ENCODE measurements at places on chromosomes 1 and 21.

GRCh38 chr1:8937701-8938100 is 8.0 kb upstream of the CA6 start:
- DNase-seq = no peak

DNA sequence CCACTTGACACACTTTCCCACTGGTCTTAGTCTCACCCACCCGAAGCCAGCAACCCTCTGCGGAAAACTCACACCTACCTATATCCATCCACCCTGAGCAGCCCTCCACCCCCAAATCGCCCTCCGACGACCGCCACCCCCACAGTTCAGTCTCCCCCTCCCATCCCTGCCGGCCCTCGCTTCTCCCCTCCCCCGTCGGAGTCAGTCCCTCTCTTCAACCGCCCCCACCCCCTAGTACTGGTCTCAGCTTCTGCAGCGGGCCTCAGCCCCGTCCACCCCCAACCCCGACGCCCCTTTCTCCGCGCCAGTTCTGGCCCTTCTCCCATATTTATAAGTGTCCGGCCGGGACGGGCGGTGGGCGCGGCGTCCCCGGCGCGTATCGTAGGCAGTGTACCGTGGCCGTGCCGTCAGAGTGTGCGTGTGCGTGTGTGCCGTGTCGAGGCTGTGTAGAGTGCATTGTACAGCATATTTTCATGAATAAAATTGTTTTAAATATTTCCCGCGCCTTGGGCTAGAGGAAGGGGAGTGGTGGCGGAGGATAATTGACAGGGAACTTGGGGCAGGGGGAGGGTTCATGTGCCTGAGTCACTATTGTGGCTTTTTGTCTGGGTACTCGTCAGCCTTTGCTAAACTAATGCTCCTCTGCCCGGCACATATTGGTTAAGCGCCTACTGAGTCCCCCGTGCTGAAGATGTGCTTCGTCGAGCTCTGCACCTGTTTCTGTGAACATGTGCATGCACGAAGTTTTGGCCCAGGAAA is 22.0 kb downstream of the FOXO6 start:
- DNase-seq = peak; percentile 44

DNA sequence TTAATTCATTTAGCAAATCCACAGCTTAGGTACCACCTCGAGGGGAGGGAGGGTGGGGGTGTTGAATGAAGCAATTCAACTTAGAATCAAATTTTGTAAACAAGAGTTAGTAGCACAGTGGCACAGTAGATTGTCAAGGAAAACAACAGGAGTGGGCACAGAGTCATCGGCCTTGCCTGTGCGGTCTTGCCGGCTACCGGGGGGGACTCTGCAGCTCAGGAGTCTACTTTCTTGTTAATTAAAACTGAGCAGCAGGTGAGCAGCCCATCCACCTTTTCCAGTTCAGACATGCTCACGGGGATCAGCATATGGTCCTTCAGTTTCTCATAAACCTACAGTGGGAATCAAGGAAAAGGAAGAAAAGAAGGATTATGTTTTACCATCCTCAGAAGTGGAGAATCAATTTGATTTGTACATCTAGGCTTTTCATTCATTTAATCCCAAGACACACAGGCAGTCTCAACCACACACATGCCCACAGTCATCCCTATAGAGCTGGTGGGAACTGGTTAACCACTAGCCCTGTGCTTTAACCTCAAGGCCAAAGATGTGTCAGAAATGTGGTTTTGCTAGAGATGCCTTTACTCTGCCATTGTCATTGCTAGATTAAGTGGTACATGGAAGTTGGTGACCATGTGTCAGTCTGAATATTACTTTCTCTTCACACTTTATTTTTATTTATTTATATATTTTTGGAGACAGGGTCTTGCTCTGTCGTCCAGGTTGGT is 45.0 kb upstream of the BCL10 start:
- DNase-seq = no peak

- DNase-seq = no peak
Observed at GRCh38 chr1:241837901-241838300, 10.1 kb upstream of the EXO1 start.

- no peak for DNase-seq
Observed at GRCh38 chr1:203467550-203467921, 8.1 kb upstream of the PRELP start.

DNA sequence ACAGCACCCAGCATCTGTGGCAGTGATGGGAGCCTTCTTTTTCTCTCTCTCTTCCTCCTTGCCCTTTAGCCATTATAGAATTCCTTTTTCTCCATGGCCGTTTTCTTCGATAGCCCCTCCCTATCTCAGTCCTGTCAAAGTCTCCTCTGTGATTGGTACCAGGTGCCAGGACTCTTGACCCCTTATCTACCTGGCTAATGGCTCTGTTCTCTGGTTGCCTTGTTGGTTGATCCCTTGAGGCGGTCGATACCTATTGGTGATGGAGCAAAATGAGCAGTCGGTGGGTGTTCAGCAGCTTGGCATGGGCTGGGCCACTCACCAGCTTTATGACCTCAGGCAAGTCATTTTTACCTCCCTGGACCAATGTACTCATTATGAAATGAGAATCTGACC is 2.0 kb downstream of the ATF3 start:
- no peak for DNase-seq

GRCh38 chr1:34833711-34834110 is 25.8 kb downstream of the SMIM12 start:
- DNase-seq = no peak

GRCh38 chr1:78029793-78030192 is 16.0 kb upstream of the GIPC2 start:
- no peak for DNase-seq

GRCh38 chr1:177779166-177779965 is 190.5 kb downstream of the SEC16B start:
- DNase-seq = no peak

DNA sequence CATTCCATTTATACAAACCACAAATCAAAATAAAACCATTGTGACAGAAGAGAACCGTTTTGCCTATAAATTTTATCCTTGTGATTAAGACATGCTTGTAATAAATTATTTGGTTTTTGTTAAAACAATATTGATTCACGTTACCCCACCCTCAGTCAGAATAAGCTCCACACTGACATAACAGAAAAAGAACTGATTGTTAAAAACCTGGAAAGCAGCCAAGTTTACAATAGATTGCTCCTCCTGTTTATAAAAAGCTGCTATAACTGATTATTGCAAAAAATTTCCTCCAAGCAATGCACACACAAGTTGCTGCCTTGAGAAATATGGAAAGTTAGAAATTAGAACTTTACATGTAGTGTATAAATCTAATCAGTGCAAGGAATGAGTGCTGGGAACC is 263.5 kb downstream of the SETD4 start:
- no peak for DNase-seq

- DNase-seq = no peak
Observed at GRCh38 chr1:22835636-22836319, 125.1 kb downstream of the EPHB2 start.

DNA sequence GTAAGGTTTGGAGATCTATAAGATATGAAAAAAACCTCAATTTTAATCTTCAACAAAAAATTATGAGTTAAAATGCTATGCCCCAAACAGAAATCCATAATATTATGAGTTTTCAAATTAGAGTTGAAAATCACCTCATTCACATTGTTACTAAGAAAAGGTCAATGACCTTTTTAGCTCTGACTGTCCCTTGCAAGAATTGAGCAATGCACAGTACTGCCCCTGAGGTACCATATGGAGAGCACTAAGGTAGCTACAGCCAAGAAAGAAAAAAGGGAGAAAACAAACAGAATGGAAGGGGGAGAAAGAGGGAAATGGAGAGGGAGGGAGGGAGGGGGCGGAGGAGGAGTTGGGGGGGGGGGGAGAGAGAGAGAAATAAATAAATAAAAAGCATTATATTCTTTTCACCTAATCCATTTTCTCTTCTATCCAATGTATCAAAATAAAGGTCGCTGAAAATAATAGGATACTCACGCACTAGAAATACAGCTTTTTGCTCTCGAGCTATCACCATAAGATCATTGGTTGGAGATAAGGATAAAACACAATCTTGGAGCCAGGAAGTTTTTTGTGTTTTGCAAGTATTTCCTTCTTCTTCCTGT is 58.8 kb downstream of the RAB3GAP2 start:
- no peak for DNase-seq

GRCh38 chr1:101479945-101480344 is 243.1 kb downstream of the S1PR1 start:
- no peak for DNase-seq

DNA sequence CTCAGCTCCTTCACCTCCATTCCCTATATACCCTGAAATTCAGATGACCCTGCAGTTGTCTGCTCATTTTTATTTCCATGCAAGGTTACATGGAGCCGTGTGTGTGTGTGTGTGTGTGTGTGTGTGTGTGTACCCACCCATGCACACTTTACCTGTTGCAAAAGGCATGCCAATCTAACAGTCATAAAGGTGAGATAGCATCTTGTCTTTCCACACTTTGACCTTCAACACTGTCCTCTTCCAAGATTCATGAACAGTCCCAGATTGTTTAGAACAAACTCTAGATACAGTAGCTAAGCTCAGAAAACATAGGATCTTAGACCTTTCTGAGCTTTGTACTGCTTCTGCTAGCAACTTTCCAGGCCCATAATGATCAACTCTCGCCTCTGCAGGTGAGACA is 9.5 kb downstream of the LRRN2 start:
- DNase-seq = no peak

GRCh38 chr1:31101147-31101502 is 35.6 kb upstream of the PUM1 start:
- no peak for DNase-seq

GRCh38 chr1:165856021-165856420 is 28.6 kb downstream of the UCK2 start:
- no peak for DNase-seq

GRCh38 chr1:204065174-204065985 is 7.5 kb upstream of the SOX13 start:
- DNase-seq = no peak

DNA sequence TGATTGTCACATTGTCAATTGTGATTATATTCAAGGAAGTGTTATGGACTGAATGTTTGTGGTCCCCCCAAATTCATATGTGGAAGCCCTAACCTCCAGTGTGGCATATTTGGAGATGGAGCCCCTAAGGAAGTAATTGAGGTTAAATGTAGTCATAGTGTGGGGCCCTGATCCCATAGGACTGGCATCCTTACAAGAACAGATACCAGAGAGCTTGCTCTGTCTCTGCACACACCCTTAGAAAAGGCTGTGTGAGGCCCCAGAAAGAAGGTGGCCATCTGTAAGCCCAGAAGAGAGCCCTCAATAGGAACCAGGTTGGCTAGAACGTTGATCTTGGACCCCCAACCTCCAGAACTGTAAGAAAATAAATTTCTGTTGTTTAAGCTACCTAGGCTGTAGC is 28.1 kb downstream of the VANGL1 start:
- DNase-seq = no peak

DNA sequence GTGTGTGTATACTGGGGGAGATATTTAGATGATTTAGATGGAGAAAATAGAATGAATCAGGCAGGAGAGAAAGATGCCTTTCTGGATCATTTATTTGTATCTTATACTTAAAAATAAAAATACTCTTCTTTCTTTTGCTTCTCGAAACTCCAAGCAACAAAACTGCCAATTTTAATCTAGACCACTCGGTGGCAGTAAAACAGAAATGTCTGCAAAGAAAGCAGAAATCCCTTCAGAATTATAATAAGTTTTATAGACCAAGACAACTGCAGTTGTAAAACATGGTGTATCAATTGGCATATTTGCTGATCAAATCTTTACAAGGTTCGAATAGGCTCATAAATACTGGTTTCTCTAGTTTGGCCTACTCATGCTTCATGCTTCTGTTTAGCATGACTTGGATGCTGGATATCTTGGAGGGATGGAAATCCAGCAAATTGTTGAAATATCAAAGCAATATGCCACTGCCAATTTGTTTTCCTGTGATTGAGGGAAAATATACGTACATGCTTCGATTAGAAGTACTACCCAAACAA is 15.1 kb upstream of the C1orf87 start:
- DNase-seq = no peak

GRCh38 chr1:62265956-62266935 is 53.0 kb downstream of the KANK4 start:
- DNase-seq = no peak

- DNase-seq = no peak
Observed at GRCh38 chr1:155019377-155020245, 14.0 kb downstream of the DCST2 start.

- no peak for DNase-seq
Observed at GRCh38 chr1:57112148-57112547, 146.3 kb upstream of the C8B start.

DNA sequence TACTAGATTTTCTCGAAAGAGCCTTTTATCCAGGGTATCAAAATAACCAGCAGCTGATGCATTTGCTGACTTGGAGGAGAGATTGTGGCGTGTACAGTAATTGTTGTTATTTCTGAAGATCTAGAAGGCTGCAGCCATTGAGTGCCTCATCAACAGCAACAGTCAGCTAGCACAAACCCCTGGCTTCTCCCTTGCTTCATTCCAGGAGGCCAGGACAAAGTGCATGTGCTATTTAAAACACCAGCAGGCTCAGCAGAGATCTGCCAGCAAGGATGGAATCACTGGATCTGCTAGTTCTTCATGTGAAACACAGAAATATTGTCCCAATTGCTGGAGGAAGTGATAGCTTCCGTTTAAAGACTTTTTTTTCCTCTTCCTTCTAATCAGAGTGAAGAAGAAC is 2.8 kb upstream of the NGF start:
- DNase-seq = no peak

- DNase-seq = no peak
Observed at GRCh38 chr1:153770797-153771196, 4.4 kb upstream of the SLC27A3 start.

- no peak for DNase-seq
Observed at GRCh38 chr1:3504151-3504821, 49.8 kb downstream of the ARHGEF16 start.

GRCh38 chr1:206509612-206510257 is 2.4 kb downstream of the RASSF5 start:
- DNase-seq = no peak

GRCh38 chr1:201457508-201457960 is 11.5 kb downstream of the PHLDA3 start:
- no peak for DNase-seq

- no peak for DNase-seq
Observed at GRCh38 chr1:164701189-164701761, 142.3 kb downstream of the PBX1 start.

DNA sequence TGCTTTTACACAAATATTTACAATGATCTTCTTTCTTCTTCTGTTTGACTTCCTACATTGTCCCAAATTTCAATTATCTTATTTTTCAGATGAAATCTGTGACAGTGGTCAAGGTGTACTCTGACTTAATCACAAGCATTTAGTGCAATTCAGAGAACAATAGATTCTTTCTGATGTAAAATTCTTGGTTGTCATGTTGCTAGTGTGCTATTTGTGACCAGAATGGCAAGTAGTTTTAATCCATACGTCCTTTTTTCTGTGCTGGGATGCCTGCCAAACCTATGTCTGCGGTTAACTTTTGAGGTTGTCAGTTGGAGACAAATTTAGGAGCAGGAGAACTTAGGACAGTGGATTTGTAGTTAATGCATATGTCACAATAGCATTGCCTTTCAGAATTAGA is 31.0 kb downstream of the NCAM2 start:
- DNase-seq = no peak

- no peak for DNase-seq
Observed at GRCh38 chr1:24972221-24972914, 42.3 kb upstream of the RUNX3 start.

Data from T-helper 2 cell (primary cell).